ENCODE measurements at places on chromosomes 6 and 20.

- DNase-seq, result no peak
Observed at GRCh38 chr6:5950361-5950785, 56.4 kb downstream of the NRN1 start.

DNA sequence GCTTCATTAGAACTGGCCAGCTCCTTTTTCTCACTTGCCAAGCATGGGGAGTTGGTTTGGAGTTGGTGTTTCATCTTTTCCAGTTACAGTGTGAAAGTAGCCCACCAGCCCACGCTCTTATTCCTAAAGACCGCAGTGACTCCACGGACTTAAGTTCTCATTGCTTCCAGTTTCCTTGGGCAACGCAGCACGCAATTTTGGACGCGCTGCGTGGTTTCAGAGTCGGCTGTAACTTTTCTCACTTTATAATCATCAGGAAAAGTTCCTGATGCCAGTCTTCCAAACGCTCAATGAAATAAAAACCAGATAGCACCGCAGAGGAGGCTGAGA is 381 bp upstream of the PEX7 start:
- peak; percentile 65 for DNase-seq

GRCh38 chr6:1020133-1020532 is 291.8 kb upstream of the FOXQ1 start:
- DNase-seq, result no peak

DNA sequence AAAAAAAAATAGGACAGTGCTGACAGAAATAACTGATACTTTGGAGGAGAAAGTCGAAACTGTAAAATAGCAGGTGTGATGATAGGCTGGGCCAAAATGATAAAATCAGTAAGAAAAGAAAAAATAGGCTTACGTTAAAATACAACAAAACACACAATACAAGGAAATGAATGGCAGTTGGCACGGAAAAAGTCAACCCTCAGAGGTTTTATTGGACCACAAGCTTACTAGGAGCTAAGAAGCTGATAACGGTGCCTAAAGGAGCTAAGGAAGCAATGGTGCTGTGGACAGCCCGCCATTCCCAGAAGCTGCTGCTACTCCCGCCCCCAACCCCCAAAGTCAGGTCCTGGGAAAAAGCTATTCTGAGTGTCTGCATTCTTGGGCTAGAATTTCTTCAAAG is 55.9 kb upstream of the RNF146 start:
- no peak for DNase-seq

GRCh38 chr20:63678071-63678470 is 18.4 kb upstream of the TNFRSF6B start:
- no peak for DNase-seq

DNA sequence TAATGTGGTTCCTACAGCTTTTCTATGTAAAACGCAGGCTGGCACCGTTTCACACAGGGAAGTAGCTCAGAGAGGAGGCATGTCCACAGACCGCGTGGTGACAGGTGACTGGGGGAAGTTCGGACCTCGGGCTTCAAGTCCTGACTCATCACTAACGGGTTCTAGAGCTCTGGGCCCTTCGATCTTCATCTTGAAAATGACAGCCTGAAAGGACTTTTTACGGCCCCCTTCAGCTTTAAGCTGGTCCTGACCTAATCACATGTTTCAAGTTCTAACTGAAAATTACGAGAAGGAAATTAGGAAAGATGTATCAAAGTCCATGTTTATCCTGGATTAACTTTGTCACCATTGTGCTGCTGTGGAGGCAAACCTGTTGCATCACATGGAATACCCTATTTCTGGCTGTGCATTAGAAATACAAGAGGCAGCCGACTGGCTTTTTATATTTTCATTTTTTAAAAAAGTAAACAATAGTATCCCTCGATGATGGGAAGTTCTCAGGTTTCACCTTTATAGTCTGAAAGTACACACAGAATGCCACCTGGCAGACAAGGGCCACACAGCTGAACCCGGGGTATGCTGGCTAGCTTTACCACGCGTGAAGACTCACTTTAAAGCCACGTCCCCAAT is 2.0 kb downstream of the MAN1A1 start:
- peak; percentile 49 for DNase-seq

GRCh38 chr6:2179950-2180349 is 65.5 kb downstream of the GMDS start:
- DNase-seq, result no peak

DNA sequence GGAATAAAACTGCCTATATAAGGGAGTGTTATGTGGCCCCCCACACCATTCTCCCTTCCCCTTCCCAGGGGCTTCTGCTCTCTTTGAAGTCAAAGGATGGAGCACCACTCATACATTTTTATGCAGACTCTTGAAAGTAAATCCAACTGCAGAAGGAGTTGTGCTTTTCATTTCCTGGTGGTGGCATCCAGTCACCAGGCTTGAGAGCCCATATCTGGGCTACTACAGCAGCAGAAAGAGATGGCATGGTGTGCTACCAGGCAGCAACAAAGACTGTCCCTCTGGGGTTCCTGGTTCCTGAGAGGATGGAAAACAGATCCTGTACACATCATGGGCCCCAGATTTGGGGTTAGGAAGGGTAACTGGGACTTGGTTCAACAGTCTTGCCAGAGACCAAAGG is 226.4 kb downstream of the CLIC5 start:
- no peak for DNase-seq

DNA sequence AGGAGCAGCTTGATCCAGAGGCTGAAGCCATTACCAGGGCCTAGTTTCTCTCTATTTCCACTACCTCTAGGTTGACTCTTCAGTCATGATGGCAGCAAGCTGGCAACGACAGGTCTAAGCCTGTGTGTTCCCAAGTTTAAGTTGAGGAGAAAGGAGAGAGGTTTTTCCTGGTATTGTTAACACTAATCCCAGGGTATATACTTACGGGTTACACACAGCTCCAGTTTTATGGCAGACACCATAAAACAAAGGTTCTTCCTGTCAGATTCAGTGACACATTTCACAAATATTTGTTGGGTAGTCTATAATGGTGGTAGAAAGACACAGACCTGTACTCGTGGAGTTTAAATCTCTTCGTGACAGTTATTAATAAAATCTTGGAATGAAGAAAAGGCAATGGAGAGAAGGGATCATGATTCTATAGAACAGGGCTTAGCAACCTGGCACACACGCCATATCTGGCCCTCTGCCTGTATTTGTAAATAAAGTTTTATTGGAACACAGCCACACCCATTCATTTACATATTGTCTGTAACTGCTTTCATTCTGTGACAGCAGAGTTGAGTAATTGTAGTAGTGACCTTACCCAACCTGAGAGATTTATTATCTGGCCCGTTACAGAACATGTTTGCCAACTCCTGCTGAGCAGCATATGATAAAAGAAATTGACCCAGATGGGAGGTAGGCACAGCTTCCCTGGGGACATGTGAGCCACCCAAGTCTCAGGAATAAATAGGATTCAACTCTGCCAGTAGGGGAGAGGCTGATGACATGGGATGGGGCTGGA is 323.3 kb downstream of the CDH4 start:
- no peak for DNase-seq

- DNase-seq, result no peak
Observed at GRCh38 chr6:33095681-33096080, 19.9 kb downstream of the HLA-DPB1 start.

- DNase-seq, result no peak
Observed at GRCh38 chr6:118377711-118378414, 170.2 kb upstream of the PLN start.
